ENCODE measurements at places on chromosomes 16 and 17.

GRCh38 chr17:50420419-50421112 lies 5.5 kb upstream of the ACSF2 start:
- DNase-seq, result no peak

DNA sequence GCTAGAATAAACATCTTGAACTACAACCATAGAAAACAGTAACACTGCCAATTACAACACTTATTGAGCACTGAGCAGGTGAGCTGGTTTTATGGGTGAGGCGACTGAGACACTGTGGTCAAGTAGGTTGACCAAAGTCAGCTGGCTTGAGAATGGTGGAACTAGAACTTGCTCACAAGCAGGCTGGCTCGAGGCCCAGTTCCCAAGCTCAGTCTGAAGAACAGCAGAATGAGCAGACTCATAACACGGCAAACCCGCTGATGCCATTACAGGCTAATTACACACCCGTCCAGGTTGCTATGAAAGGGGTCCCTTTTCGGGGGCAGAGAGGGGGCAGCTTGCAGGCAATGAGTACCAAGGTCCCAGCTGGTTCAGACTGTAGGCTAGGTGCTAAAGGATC lies 6.5 kb downstream of the ZZEF1 start:
- DNase-seq, result no peak

- no peak for DNase-seq
Observed at GRCh38 chr16:10495031-10495345, 85.4 kb downstream of the EMP2 start.

- no peak for DNase-seq
Observed at GRCh38 chr16:87723226-87723623, 42.6 kb downstream of the KLHDC4 start.

- no peak for DNase-seq
Observed at GRCh38 chr17:64024781-64025731, 4.6 kb upstream of the ICAM2 start.

GRCh38 chr17:40949418-40949817 lies 12.0 kb upstream of the KRT23 start:
- no peak for DNase-seq
